Suppressor macrophage (primary cell): ENCODE measurements at places on chromosomes 6 and 20.

DNA sequence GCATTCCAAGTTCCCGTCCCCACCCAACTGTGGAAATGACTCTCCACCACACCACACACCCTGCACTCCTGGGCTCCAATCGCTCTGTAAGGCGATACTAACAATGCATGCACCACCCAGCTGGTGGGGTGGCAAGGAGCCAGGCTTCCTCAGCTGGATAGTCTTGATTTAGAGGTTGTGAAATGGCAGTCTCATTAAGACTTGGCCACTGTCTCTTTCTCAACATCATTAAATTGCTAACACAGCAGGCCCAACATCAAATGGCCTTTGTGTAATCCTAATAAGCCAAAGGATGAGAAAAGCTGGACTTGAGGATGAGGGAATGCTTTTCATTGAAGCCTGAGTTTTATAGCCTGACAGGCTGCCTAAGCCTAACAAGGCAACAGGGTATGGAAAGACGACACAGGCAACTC is 223.7 kb downstream of the GMDS start:
- DNase-seq: peak; percentile 43

GRCh38 chr6:47027315-47027714 is 14.8 kb downstream of the ADGRF1 start:
- no peak for DNase-seq

DNA sequence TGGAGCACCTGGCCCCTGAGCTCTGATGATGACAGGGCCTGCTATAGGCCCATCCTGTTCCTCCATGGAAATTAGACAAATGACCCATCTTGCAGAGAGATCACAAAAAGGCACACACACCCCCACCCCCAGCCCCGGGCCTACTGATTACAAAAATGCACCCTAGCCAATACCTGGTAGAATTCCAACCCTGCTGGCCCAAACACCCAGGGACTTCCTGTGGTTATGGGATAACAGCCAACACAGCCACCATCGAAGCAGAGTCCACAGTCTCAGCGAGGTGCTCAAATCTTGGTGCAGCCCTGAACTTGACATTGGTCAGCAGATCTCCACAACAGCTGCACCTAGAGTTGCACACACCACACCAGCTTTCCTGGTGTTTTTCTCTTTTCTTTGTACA is 17.0 kb downstream of the NCR2 start:
- DNase-seq: no peak

DNA sequence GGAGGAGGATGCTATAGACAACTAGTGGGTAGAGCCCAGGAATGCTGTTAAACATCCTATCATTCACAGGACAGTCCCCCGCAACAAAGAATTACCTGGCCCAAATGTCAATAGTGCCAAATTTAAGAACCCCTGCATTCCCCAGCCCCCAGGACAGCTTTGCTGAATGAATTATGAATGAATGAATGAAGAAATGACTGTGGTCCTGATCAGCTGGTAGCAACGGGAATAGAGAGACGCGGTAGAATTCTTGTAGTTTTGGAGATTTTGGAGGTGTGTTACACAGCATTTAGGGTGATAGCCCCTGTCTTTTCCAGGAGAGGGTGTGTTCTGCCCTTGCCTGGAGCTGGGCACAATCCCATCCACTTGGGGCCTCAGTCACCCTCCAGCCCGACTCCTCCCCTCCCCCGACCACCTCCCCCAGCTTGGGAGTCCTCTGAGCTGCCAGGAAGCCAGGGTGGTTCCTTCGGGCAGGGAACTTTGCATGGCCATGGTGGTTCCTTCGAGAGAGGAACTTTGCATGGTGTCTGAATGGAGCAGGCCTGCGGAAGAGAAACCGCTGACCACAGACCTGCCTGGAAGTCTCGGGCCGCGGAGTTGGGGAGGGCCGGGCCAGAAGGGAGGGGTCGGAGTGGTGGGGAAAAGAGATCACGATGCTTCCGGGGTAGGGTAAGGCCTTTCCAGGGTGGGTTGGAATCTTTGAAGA is 1.0 kb upstream of the HCK start:
- peak; percentile 89 for DNase-seq

DNA sequence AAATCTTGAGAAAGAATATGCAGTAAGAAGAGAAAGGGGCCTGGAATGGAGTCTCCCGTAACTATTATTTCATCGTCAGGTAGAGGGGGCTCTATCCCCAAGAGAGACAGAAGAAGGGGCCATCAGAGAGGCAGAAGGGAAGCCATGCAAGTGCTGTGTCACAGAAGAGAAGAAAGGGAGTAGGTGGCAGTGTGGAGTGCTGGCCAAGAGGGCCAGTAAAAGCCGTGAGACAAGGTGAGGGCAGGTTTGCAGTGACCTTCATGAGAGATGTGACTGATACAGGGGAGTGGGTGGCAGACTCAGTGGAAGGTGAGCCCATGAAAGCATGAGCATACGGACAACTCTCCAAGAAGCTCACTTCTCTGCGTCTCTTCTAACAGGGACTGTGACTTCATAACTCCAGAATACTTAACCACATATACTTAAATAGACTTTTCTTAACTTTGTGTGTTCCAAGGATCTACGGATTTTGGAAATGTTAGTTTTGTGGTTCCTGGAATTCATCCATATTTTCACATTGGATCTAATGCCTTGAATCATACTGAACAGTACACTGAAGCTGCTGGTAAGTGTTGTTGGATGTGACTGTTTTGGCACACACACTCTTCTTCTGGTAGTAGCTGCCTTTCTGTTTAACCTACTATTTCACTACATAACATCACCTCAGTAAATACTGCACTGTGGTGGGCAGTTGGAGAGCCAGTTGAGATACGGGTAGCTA is 15.6 kb downstream of the PM20D2 start:
- DNase-seq: no peak

DNA sequence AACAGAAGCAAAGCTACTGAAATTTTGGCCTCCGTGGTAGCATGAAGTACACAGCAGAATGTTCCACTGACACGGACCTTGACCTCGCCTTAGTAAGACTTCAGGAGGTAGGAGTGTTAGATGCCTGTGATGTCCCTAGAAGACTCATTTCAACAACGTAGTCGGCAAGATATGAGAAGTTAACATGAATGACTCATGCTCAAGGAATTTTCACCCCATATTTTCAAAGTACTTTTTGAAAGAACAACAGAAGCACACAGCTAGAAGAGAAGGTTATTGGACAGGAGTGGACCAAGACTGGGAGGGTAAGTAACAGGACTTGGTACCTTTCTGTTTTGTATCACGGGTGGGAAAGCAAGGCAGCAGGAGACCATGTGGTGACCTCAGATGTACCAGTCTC is 78.0 kb downstream of the DZANK1 start:
- DNase-seq: no peak

DNA sequence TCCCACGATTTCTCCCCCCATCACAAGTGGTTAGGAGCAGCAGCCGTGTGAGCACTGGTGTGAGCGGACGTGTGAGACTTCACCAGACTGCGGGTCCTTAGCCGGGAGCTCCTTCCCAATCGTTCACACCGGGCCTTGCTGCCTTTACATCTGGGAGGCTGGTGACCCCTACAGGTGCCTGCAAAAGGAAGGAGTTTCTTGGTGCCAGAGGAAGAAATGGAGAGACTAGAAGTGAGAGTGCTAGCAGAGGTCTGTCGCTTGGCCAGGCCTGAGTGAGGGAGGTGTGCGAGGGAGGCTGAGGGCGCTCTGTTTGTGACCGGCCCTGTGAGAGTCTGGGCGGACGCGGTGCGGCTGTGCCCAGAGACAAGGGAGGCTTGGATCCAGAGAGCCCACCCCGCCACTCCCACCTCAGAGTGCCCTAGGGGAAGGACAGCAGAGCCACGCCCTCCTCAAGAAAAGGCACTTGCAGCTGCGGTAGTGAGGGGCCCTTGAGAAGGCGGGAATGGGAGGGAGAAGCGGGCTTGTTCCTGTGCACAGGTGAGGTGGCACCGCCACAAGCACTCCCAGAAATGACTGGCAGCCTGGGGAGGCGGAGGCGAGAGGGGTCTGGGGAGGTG is 10.0 kb upstream of the ARMC2 start:
- no peak for DNase-seq

DNA sequence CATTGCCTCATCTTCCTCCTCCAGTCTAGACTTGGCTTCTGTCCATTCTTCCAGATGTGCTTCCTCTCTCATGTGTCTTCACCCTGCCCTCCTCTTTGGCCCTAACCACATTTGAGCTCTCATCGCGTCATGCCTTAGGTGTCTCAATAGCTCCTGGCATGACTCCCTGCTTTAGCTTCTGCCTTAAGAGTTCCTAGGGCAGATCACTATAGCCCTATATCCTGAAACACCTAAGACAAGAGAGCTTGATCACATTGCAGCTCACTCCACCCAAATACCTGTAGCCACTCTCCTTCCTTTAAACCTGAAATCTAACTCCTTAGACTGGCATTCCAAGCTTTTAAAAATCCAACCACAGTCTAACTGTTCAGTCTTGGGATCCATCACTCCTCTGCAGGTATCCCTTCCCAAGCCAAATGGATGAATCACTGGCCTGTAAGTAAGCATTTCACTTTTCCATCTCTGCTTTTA is 69.0 kb upstream of the STXBP5 start:
- DNase-seq: peak; percentile 46

GRCh38 chr20:49892817-49893216 is 22.5 kb downstream of the SPATA2 start:
- DNase-seq: no peak

GRCh38 chr6:34994693-34995092 is 105.6 kb downstream of the ANKS1A start:
- no peak for DNase-seq

- DNase-seq: no peak
Measured at GRCh38 chr20:62455929-62456328, 19.9 kb downstream of the GATA5 start.

DNA sequence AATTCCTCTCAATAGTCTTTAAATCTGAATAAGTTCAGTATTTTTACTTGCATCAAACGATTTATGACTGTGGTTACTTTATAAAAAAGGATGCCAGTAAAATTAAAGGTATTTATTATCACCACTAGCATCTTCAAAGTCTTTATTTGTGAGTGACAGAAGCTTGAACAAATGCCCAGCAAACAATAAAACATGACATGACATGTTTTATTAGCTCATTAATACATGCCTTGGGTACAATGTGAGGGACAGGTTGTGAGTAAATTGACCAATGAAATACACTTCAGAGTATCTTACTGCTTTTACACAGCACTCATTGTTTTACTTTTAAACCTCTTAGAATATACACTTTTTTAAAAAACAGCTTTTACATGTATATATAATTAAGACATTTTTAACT is 113.4 kb upstream of the BEND3 start:
- DNase-seq: no peak

- DNase-seq: no peak
Measured at GRCh38 chr6:153162172-153162571, 31.1 kb upstream of the RGS17 start.

DNA sequence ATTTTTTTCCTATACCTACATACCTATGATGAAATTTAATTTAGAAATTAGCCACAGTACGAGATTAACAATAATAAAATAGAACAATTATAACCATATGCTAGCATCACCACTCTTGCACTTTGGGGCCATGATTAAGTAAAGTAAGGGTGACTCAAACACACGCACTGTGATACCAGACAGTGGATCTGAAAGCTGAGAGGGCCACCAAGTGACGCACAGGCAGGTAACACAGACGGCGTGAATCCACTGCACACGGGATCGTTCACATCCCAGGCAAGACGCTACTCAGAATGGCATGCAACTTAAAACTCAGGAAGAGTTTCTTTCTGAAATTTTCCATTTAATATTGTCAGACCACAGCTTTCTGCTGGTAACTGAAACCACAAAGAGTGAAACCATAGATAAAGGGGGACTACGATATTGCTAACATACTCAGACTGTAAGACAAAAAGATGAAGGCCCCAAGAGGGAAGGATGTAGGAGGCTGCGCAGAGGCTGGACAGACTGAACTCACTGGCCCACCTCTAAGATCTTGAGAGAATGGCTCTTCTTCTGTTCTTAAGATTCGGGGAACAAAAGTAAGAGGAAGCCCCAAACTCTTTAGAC is 17.9 kb downstream of the RRBP1 start:
- DNase-seq: no peak

DNA sequence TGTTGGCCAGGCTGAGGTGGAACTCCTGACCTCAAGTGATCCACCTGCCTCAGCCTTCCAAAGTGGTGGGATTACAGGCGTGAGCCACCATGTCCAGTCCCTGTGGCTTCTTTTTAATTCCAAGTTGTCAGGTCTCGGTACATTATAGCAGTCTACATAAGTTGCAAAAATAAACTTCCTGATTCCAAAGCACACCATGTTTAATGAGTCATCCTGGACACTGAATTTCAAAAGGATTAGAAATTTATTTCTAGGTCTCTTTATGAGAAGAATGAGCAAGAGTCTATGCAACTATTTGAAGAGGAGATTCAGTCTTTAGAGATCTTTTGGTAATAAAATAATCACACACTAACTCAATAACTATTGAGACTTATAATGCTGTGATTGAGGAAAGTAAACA is 63.9 kb upstream of the MCHR2 start:
- DNase-seq: no peak

DNA sequence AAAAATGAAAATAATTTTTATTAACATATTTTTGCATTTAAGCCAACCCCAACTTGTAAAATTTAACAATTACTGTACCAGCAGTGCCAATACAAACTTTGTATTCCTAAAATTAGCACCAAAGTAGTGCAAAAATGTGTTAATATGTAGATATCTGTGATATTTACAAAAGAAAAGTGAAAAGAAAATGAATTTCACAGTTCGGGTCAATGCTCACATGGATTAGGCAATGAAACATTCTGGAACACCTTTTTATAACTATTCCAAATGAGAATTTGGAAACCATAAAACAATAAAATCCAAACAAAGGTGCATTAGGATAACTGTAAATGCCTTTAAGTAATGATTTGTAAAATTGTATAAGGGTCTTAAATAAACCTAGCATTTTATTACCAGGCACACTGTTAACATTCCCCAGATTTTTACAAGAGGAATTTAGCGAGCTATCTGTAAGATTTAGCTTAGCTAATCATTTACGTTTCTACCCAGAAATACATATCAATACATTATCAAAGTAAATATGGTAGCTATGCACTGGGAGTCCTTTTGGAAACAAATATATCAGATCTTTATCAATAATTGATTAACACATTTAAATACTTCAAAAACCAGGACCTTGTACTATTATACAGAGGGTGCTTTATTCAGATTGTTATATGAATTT is 112.2 kb downstream of the MTFR2 start:
- DNase-seq: no peak

- DNase-seq: no peak
Measured at GRCh38 chr6:78611886-78612480, 255.4 kb upstream of the IRAK1BP1 start.

DNA sequence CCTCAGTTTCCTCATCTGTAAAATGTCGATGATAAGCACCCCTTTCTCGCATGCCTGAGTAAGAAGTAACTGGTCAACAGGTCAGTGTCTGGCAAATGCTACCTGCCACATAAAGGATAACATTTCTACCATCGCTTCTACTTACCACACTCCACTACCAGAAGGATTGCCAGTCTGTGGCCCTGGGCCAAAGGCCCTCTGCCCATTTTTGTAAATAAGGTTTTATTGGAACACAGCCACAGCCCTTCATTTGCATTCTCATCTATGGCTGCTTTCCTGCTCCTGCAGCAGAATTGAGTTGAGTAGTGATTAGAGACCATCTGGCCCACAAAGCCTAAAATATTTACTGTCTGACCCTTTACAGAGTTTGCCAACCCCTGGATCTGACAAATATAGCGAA is 121.8 kb downstream of the TOX2 start:
- DNase-seq: no peak
